Right hindlimb (tissue), 1 donor: ENCODE measurements at places on chromosomes 4 and X.

DNA sequence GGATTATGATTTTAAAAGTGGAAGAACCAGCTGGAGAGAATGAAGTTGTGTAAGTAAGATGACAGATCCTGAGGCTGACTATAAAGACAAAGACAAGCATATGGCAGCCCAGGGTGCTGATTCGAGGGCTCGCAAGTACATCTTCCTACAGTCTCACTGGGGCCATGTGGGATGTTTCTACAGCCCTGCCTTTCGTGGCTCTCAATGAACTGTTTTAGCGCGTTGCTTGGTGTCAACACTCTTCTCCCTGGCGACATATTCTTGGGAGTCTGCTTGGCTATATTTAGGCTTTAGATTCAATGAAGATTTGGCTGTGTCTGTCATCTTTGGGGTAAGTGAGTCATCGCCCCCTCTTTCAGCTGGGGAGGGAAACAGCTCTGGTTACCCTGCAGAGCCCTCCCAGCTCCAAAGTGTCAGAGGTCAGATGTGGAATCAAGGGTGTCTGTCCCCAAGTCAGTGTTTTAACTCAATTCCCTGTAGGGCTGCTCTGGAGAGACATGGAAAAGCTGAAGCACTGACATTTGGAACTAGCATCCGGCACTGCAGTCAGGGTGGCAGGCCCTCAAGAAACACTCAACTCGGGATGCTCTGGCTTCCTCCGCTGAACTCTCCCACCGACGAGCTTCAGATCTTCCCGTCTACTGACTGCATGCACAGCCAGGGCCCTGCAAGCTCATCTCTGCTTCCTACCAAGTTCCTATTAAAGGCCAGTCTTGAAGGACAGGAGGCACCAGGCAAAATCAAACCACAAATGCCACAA, 65.7 kb downstream of the GATB start:
- DNase-seq = no peak

DNA sequence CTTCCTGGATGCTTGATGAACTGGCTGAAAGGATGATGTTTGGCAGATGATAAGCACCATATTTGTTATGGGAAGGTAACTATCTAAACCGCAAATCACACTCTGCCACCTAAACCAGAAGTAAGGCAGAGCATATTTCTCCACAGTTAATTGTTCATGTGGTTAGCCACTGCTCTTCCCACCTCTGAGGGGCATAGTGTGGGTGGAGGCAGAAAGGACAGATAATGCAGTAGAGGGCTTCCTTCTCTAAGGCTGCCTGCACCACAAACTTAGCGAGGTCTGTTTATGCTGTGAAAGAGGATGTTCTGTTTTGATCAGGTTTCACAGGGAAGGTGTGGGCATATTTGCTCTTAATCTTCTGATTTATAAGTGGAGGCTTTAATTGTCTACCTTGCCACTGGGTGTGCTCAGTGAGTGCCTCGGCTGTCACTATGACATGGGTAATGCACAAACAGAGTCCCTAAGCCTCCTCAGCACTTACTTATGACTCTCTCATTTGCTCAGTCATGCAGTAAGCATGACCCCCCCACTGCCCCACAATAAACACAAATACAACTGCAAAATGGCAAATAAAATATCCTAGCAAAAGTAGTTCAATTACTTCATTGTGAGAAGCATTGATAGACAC, 401.0 kb downstream of the TMA16 start:
- no peak for DNase-seq

- DNase-seq = no peak
Measured at GRCh38 chr4:147991543-147992283, 259.8 kb downstream of the ARHGAP10 start.

DNA sequence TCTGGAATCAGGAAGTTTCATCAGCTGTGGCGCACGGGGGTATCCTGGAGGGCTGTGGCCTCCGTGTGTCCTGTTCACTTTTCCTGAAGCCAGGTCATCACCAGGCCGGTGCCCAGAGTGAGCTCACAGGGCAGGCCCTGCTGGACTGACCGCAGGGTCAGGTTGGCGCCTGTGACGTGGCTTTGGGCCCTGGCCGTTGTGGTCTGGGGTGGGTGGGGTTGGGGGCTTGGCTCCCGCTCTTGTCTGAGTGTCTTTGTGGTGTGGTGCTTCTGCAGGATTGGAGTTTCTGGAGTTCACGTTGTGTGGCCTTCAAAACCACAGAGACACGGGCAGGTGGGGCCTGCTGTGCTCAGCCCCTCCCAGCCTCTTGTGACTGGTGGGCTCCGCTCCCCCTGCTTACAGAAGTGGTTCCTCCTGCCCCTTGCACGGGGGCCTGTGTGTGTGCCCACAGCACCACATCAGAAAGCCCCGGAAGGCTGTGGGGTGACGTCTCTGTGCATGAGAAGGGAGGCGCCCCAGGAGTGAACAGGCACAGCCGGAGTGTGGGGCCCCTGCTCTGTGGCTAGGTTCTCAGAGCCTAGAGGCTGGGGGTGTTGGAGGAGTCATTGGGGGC, 9.5 kb downstream of the RGS12 start:
- no peak for DNase-seq

DNA sequence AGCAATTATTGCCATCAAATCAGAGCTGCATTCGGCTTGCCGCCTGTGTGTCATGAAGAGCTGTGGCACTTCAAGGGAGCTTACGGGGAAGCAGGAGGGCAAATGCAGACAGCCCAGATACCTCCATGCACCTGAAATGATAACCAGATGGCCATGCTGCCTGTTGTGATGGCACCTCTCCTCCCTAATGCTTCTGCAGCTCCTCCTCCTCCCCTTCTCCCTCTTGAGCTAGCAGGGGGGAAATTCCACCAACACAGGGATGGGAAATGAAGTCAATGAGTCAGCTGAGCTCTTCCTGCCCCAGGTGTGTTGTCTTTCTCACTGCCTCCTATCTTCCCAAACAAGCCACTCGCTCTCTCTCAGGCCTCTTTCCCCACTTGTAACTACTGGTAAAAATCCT, 565.0 kb downstream of the BCOR start:
- DNase-seq = no peak

DNA sequence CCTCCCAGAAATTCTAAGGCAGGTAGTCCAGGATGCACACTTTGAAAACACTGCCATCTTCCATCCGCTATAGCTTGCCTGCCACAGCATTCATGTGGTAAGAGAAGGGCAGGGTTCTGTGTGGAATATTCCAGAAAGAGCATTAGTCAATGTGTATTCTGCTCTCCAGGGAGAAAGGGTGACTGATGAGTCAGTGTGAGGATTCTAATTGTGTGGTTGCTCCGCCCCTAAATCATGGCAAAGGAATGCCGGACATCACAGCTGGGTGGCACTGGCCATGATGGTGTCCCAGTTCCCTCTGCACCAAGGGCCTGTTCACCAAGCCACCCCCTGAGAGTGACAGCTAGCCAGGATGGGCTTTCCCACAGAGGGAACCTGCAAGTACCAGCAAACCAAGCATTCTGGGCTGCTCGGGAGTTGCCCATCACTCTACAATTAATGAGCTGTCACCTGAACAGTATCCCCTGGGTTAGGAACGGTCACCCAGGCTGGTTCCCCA, 9.5 kb downstream of the IDS start:
- DNase-seq = no peak
